ENCODE measurements at places on chromosomes 3 and 15. TPM values are rescaled to one million over a fixed set of nuclear protein-coding genes. Genes with fewer than 3 reads are reported as not detected.

Gene IMPG2
- total RNA-seq: 0.26 TPM

Gene ASB14
- total RNA-seq: not detected

Gene LIPH
- total RNA-seq: 2.3 TPM

Gene GPR171
- total RNA-seq: not detected

Gene TMEM266
- total RNA-seq: 2.2 TPM

DNA sequence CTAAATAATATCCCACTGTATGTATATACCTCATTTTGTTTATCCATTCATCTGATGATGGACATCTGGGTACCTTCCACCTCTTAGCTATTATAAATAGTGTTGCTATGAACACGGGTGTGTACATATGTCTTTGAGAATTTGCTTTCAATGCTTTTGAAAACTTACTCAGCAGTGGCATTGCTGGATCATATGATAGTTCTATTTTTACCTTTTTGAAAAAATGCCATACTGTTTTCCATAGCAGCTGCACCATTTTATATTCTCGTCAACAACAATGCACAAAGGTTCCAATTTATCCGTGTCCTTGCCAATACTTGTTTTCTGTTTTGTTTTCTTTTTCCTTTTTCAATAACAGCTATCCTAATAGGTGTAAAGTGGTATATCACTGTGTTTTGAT lies 77.1 kb downstream of the PEAK1 start:
- no peak for DNase-seq

DNA sequence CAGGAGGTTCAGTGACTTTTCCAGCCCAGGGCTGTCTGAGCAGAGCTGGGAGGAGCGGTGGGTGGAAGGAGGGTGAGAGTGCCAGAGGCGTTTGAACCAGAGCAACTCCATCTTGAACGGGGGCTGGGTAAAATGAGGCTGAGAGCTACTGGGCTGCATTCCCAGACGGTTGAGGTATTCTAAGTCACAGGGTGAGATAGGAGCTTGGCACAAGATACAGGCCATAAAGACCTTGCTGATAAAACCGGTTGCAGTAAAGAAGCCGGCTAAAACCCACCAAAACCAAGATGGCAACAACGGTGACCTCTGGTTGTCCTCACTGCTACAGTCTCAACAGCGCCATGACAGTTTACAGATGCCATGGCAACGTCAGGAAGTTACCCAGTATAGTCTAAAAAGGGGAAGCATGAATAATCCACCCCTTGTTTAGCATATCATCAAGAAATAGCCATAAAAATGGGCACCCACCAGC lies 60.2 kb downstream of the ABTB1 start:
- DNase-seq: no peak

DNA sequence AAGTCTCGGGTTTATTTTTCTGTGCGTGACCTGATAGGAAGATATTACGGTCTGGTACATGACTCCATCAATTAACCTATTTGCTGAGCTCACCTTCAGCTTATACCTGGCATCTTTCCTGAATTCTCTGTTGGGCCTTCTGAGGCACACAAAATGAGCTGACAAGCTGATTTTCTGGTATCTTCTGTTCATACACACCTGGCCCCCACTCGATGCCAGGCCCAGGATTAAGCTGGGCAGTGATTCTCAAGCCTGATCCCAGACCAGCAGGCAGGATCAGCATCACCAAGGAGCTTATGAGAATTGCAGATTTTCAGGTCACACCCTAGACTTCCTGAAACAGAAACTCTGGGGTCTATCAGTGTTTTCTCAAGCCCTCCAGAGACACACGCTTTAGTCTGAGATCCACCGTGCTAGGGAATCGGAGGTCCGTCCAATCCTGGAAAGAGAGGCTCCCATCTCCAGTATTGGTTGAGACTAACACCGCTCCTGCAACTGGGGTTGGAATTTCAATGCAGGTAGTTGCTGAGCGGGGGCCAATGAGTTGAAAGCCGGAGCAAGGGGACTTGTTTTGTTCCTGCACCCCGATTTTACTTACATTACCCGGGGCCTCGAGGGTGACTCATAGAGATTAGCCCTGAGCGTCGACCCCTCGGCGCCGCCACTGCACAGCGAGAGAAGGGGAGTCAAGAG lies 636 bp upstream of the EIF1B start:
- DNase-seq: no peak

DNA sequence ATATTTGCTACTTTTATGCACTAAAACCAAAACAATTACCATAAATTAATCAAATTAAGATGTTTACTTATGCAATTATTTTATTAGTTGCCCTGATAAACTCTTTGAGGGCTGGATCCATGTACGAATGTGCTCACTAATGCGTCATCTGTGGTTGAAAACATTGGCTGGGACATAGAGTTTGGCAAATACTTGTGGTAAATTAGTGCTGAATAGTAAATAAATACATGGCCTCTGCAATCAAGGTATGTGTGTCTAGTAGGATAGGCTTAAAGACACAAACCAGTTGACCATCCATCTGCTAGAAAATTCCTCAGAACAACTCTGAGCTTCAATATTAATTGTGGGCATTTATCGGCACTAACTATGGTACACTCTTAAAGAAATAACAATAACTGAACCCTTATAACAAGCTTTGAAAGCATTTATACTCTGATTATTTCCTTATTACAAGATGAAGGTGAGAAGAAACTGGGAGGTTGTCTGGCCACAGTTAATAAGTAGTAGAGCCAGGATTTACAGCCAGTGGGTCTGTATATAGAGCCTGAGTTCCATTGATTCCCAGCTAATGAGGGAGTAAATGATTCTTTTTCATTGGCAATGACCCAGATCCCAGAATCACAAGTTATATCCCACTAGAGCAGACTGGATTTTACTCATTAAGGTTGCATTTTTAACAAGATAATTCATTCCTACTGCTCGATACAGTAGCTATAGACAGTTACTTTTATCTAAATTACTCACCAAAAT lies 169.5 kb upstream of the CNTN6 start:
- no peak for DNase-seq

GRCh38 chr15:80695099-80695910 lies at the start of gene ABHD17C:
Gene ABHD17C (plus strand): TSS chr15:80695310. CDS start chr15:80695430, 120 bp downstream.
- peak; percentile 82 for DNase-seq

GRCh38 chr3:53180305-53181023 lies 19.5 kb downstream of the PRKCD start:
- no peak for DNase-seq

- DNase-seq: no peak
Measured at GRCh38 chr15:35874260-35874905, 328.4 kb upstream of the DPH6 start.

- no peak for DNase-seq
Measured at GRCh38 chr3:34008836-34009809, 210.7 kb downstream of the PDCD6IP start.

GRCh38 chr3:113136071-113136470 lies 75.3 kb upstream of the BOC start:
- DNase-seq: no peak

GRCh38 chr3:139647866-139648435 lies 29.8 kb downstream of the NMNAT3 start:
- no peak for DNase-seq

- no peak for DNase-seq
Measured at GRCh38 chr3:81585056-81585455, 176.4 kb downstream of the GBE1 start.

DNA sequence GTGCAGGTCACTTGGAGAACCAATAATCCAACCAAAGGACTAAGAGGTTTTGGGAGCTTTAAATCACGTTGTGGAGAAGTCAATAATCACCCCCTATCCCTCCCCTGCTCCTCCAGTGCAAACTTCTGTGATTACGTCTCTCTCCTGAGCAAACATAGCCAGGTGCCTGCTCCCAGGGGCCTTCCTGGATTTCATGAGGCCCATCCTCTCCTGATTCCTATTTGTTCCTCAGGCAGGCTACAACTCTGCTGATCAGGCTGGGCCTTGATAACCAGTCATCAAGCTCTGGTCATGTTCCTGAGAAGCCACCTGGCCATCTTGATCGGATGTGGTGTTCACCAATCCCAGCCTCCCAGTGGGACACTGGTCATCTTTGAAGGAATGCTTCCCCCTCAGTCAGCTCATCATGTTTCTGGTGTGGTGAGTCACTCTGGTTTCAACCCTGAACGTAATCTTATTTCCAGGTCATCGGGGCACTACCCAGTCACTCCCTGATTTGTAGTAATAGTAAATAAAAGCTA lies 2.9 kb upstream of the ZNF710 start:
- no peak for DNase-seq

- no peak for DNase-seq
Measured at GRCh38 chr15:70222606-70223005, 124.9 kb upstream of the TLE3 start.

GRCh38 chr15:49045751-49046219 lies 461 bp downstream of the SECISBP2L start:
- DNase-seq: no peak

- no peak for DNase-seq
Measured at GRCh38 chr3:77459926-77460325, 420.0 kb downstream of the ROBO2 start.

DNA sequence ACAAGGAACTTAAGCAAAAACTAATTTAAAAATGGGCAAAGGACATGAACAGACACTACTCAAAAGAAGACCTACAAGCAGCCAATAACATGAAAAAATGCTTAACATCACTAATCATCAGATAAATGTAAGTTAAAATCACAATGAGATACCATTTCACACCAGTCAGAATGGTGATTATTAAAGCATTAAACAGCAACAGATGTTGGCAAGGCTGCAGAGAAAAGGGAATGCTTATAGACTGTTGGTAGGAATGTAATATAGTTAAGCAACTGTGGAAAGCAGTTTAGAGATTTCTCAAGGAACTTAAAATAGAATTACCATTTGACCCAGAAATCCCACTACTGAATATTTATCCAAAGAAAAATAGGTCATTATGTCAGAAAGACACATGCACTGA lies 482.2 kb downstream of the SQOR start:
- DNase-seq: no peak

DNA sequence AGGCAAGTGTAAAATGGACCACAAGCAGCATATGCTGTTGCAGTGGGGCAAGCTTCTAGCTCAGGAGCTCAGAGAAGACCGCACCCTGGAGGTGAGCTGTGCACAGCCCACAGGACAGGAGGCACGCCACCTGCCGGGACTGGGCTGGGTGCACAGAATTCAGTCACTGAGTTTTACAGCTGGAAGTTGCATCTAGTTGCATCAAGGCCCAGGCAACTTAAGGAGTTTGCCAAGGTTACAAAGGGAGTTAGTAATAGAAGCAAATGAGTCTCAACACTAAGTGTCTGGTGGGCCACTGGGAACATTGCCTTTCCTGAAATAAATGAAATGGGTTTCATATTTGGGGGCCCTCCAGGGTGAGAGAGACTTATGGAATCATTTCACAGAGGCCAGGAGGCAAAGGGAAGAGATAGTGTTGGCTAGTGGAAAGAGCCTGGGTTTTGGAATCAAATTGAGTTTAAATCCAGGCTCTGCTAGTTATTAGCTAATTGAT lies 36.0 kb upstream of the TIMP4 start:
- peak; percentile 61 for DNase-seq

GRCh38 chr3:184417619-184418327 lies 37.9 kb downstream of the CHRD start:
- peak; percentile 89 for DNase-seq

GRCh38 chr15:88568589-88568988 lies 22.1 kb upstream of the DET1 start:
- no peak for DNase-seq
